ENCODE measurements at places on chromosomes 7 and 10. TPM values are rescaled to one million over a fixed set of nuclear protein-coding genes. Genes with fewer than 3 reads are reported as not detected.

DNA sequence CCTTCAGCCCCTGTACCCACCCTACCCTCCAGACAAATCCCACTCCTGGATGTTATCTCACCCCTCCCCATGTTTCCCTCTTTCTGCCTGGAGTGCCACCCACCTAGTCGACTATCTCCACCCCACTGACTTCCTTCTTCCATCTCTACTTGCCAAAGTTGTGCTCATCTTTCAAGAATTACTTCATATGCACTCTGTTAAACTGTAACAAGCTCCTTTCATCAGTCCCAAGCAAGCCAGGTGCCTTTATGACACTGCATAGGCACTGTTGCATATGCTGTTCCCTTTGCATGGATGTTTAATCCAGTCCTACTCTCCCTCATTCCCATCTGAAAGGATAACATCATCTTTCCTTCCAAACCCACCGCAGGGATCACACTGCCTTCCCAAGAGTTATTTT, 8.9 kb upstream of the CDK1 start:
- no peak for DNase-seq

- DNase-seq = peak; percentile 91
These were observed at the start of gene LSM5 for GRCh38 chr7:32490127-32490796. Gene LSM5, minus strand, starts transcription at chr7:32490380. Its CDS starts 15 bp downstream, at chr7:32490365.

DNA sequence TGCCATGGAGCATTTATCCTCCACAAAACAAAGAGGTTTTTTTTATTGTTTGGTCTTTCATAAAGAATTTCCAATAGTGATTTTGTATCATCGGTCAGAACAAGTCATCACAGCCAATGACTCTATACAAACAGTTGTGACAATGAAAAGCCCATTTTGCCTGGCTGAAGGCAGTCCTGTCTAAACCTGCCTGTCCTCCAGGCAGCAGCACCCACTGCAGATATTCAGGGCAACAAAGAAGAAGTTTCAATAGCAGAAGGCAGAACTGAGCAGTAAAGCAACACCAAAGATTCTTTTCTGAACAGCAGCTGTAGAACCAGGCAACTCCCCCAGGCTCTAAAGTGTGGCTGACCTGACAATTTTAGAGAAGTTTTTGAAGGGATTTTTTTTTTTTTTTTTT, 169.4 kb downstream of the FGFR2 start:
- DNase-seq = no peak

GRCh38 chr7:117411539-117411938, 15.8 kb downstream of the ASZ1 start:
- no peak for DNase-seq

- no peak for DNase-seq
These were observed 245.1 kb downstream of the CHCHD3 start for GRCh38 chr7:132836746-132837145.

DNA sequence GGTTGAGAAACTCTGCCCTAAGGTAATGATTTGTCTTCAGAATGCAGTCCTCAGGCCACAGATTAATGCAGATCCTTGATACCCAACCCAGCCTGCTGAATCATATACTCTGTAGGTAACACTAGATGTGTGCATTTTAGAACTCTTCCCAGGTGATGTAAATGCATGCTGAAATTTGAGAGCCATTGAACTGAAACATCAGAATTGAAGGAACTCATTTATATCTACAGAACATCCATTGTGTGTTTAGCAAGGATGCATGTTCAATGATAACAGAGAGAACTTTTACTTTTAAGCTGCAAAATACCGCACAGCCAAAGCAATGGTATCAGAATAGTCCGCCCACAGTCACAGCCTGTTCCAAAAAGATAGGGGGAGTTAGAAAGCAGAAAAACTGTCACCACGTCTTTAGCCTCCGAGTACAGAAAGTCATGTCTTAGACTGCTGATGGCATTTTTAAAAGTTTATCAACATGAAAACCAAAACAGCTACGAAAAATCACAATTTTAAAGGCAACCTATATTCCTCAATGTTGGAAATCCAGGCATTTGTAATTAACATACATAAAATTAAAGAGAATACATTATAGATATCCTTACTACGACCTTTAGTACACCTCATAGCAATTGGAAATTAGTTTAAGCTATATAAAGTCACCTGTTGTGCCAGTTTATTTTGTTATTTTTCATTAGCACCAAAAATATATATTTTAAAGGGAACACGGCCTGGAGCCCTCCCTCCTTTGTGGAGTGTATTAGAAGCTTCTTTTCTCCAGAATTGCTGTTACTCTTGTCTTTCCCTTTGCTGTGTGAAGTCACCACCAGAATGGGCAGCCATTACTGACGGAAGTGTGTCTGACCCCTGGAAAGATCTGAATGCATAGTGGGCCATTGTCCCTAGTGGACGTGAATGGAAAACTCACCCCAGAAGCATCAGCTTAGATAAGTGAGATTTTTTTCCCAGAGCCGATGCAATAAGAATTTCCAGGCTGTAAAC, 65.8 kb upstream of the PRKAR2B start:
- DNase-seq = no peak

COL13A1 gene
- not detected for total RNA-seq

- peak; percentile 41 for DNase-seq
These were observed 10.4 kb downstream of the PSD start for GRCh38 chr10:102408131-102408727.

IL6 gene
- total RNA-seq = not detected

DNA sequence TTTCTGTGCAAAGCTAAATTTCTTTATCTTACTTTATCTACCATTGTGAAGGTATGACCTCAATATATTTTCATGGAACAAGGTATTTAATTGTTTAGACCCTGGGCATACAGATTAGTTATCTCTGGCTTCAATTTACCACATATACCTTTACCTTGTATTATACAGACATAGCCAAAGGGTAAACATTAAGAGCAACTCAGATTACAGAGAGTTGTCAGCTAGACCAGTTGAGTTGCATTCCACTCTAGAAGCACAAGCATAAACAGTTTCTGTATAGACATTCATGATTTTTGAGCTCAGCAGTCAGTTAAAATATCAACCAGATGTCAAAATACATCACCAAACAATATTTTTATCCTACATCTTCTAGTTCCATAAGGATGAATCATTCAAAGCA, 857.3 kb upstream of the ZWINT start:
- DNase-seq = no peak

- no peak for DNase-seq
These were observed 81.3 kb downstream of the ZRANB1 start for GRCh38 chr10:125023255-125023654.

GRCh38 chr7:112421666-112422486, 28.4 kb upstream of the IFRD1 start:
- no peak for DNase-seq

DNA sequence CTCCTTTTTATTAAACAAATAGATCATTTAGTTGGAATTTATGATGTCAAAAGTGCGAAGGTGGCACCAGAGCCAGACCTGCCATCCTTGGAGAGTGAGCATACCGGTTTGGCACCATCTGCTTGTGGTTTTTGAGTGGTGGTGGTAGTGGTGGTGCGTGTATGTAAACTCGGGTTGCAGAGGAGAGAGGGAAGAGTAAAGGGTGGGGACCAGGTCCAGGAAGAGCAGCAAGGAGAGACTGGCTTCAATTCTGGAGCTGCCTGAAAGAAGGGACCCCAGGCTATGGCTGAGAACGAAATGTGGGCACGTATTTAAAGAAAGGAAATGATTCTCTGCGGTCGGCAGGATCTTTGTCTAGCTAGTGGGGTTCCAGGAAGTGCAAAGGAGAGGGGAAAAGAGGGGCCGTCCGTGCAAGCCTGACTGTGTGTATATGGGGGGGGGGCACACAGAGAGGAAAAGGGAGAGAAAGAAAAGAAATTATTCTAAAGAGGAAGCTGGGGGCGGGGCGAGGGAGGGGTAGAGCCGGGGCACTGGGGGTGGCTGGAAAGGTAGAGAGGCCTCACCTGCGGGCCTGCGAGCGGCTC, 448 bp upstream of the GOLGA7B start:
- DNase-seq = no peak

- DNase-seq = no peak
These were observed 85.4 kb upstream of the PRR15 start for GRCh38 chr7:29478226-29478625.

TMEM139 gene
- 109 TPM for total RNA-seq

- DNase-seq = no peak
These were observed 21.5 kb upstream of the INPP5A start for GRCh38 chr10:132515811-132516726.

GRCh38 chr7:4661871-4662270, 20.2 kb upstream of the FOXK1 start:
- DNase-seq = no peak

CNTNAP2 gene
- total RNA-seq = 4.6 TPM

SEC31B gene
- 8.8 TPM for total RNA-seq

SEMA3D gene
- total RNA-seq = 7.6 TPM

STEAP2 gene
- 19.1 TPM for total RNA-seq

ZNF804B gene
- total RNA-seq = not detected

CPED1 gene
- total RNA-seq = 6.9 TPM

TMEM213 gene
- not detected for total RNA-seq

GRCh38 chr10:48332871-48333216, 26.4 kb downstream of the MAPK8 start:
- DNase-seq = no peak

DNA sequence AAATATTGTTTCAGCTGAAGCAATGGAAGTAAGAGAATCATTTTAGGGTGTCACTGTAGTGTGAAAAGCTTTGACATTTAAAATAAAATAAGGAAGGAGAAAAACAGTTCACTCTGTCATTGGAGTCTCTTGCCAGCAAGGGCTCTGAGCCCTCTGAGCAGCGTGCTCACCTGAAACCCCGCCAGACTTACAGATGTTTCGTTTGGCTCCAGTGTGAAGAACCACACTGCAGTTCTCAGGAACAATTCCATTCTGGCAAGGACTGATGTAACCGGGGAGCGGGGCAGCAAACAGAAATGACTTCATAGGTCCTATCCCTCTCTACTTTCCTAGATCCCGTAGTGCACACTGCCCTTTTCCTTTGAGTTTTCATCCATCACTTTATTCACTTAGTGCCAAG, 164.3 kb downstream of the CELF2 start:
- no peak for DNase-seq

DKK1 gene
- not detected for total RNA-seq

PRKCQ gene
- total RNA-seq = 11.6 TPM

- no peak for DNase-seq
These were observed 11.3 kb upstream of the MRPS24 start for GRCh38 chr7:43880596-43880995.

DNA sequence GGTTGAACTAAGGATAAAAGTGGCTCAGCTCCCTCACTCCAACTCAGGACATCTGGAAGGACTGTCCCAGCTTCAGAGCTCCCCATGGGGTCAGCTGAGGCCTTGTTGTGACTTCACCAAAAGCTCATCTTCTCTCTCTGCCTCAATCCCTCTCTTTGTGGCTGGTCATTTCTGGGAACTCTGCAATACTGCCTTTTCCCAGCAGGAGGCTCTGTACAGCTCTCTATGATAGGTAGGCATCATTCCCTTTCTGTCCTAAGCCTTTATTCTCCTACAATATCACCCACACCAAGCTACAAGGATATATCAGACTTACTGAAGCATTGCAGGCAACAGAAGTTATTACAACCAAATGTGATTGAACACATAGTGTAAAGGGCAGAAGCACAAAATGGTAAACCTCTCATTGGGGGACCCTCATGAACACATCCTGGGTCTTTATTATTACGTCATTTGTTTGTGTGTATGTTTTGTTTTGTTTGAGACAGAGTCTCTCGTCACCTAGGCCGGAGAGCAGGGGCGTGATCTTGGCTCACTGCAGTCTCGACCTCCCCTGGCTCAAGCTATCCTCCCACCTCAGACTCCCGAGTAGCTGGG, 36.7 kb upstream of the PRPS1L1 start:
- DNase-seq = no peak

DNA sequence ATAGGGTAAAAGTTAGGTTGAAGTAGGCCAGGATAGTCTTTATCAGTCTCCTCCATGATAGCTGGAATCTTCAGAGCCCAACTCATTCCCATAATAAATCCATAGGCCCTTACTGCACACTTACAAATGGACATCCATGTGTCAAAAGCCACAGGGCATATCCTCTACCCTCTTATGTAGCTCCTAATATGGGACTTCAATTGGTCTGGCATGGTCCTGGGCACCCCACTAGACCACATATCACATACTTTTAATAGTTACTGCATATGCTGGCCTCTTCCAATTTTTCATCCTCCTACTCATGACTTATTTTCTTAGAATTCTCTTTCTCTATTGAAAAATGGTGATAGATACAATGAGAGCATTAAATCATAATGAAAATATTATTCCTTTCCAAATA, 169.3 kb downstream of the MAGI2 start:
- DNase-seq = no peak

All from Peyer's patch (tissue), 4 donors.